LNCaP clone FGC (cell line): ENCODE measurements at places on chromosomes 7 and 10.
A peak's percentile ranks its signal among the peaks of the same experiment; 100 is the strongest.

DNA sequence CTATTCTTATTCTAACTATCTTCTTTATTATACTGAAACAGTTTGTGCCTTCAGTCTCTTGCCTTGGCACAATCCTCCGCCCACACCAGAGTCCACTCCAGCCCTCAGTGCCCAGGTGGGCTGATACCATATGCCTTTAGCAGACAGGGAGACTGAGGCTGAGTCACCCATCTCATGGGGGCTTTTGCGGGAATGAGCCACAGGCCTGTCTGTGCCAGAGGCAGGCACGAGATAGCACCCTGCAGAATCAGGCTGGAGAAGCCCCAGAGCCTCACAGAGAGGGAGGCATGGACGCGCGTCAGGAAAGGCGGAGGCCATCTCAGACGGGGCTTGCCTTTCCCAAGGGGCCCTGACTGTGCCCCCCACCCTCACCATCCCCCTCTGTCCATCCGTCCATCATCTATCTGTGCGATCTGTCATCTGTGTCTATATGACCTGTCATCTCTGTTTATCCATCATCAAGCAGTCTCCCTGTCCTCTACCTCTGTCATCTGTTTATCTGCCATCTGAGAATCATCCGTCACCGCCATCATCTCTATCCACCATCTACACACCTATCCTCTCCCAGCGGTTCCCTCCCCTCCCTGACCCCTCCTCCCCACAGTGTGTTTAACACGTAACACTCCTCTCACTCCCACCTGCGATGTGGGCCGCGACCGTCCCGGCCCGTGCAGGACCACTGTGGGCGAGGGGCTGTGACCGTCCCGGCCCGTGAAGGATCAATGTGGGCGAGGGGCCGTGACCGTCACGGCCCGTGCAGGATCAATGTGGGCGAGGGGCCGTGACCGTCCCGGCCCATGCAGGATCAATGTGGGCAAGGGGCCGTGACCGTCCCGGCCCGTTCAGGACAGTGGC lies 7.3 kb upstream of the ADAP1 start:
- no peak for DNase-seq

DNA sequence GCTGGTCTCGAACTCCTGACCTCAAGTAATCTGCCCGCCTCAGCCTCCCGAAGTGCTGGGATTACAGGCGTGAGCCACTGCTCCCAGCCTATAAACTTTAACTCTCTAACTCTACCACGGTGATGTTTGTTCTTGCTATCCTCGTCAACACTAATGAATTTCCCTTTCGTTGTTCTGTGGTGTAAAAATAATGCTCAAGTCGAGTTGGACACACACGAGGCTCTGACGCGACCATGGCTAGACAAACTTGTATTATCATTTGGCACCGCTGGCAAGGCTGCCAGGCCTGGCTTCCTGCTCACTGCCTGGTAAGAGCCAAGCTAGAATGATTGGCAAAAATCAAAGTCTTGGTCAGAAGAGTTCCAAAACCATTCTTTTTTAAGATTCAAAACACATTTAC lies 167.0 kb upstream of the KLF6 start:
- no peak for DNase-seq

DNA sequence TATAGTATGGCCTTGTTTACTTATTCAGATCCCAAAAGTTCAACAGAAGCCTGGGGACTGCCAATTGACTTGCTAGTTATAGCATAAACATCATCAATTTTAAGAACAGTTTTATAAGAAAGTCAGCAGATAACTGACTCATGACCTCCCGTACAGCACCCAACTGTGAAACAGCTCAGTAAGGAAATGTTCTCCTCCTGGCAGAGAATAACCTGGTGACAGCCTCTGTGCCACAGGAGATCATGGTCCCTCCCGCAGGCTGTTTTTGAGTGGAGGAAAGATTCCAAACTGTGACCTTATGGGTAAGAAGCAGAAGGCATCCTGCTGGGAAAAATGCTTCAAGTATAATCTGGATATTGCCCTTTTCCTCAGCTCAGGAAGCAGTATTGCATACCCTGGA lies 182.5 kb downstream of the SEMA3D start:
- no peak for DNase-seq

GRCh38 chr10:106958589-106959361 lies 205.7 kb downstream of the SORCS1 start:
- no peak for DNase-seq

GRCh38 chr7:137446025-137446424 lies 102.5 kb upstream of the PTN start:
- no peak for DNase-seq

- DNase-seq: no peak
Observed at GRCh38 chr10:123795846-123796590, 95.6 kb downstream of the CPXM2 start.

DNA sequence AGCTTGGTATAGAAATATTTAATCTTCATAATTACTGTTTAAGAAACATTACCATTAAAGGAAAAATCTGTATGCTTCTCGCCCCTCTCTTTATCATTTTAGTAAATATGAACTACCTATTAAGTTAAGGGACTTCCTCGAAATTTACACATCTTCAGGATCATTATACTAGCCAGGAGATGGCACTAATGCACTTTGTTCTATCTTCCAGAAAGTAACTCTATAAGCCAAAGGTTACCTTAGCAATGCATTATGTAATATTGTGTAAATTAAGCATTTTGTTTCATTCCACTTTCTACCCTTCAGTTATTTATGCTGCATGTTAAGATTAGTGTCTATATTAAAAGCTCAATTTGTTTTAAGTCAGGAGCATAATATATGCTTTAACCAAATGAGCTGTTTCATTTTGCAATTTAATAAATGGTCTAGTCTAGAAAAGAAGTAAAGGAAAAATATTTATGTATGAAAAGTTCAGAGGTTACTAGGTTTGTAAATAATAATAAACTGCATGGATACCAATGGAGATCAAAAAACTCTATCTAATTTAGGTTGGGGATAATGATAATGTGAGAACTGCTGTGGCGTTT lies 128.5 kb downstream of the ANKRD7 start:
- DNase-seq: peak; percentile 46

DNA sequence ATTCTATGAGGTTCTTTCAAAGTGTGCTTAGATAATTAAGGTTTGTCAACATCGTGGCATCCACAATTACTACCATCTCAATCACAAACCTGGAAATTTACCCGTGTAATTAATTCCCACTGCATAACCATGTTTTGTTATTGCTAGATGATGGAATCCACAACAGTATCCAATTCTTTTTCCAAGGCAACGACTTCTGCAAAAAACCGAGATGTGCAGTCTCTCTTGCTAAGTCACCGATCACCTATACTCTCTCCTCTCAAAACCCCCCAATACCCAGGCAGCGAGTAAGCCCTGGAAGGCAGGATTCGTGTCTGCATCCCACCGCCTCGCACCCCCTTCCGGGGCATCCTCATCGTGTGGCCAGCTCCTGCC lies 678 bp upstream of the EIF4H start:
- DNase-seq: no peak

DNA sequence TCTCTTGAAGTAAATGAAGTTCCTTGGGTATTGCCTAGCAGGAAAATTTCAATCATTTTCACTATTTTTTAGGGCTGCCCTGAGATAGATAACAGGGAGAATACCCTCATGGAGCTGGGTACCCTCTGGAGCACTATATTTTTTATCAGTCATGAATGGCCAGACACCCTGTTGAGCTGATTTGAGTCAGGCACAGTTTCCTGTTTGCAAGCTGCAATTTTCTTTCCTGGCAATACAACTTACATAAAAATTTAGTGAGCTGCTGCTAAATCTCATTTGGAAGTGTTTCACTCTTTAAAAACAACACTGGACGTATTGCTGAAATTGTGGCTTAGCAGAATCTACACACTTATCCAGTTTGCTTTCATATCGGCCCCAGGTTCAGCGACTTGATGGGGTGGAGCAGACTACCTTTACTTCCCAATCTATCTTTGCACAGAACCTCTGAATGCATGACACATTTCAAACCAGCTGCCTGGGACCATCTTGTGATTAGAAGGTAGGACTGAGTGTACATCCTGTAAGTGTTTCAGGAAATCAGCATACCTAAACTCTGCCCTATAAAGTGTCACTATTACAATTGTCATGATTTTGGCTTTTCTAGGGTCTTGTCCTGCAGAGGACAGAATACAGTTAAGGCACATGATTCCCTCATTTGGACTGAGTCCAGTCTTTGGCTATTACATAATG lies 125.7 kb upstream of the FAM3C start:
- DNase-seq: no peak

DNA sequence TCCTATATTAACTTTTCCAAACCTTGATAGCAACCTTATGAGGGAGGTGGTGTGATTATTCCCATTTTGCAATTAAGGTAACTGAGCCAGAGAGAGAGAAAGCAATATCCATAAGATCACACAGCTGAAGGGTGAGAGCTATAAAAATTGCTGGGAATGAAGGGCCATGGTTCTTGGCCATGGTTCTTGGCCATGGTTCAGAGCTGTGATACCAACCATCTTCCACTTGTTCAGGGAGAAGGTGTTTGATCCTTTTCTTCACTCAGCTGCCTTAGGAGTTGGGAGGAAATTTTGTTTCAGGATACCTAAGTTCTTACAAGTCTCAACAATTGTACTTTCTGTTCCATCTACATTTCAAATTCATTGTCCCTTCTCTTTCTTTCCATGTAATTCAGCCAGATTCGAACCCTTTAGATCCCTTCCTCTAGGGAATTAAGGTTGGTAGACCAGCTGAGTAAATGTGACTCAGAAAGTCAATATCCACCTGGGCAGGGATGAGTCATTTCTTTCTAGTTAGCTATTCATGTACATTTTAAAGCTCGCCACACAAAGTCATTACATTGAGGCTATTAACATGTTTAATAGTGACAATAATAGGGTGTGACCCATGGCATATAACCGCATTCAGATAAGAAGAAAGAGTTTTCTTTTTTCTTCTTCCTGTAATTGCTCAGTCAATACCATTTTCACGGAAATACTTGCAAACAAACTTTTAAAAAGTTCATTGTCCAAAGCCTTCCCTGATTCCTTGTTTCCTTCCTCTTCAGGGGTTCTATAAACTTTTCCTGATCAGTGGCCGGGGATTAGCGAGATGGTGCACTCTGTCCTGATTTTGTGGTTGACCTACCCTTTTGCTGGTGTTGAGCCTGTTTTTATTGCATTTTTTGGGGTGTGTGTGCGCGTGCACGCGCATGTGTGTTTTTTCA lies 143.4 kb downstream of the TCF7L2 start:
- peak; percentile 70 for DNase-seq

DNA sequence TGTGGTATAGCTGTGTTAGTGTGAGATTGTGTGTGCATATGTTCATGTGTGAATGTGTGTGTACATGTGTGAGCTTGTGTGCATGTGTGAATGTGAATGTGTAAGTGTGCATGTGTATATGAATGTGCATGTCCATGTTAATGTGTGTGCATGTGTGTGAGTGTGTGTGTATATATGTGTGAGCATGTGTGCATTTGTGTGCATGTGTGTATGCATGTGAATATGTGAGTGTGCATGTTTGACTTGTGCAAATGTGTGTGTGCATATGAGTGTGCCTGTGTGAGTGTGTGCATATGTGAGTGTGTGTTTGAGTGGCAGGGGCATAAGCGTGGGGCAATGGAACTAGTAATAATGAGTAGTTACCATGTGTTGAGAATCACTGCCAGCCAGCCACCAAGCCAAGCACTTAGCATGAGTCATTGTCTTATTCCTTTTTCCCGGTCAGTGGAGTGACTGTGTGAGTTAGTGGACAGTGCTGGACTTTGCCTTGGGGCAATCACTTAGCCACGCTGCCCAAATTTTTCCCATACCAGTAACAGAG lies 46.3 kb upstream of the SHH start:
- DNase-seq: no peak

GRCh38 chr7:2299131-2299829 lies 15.0 kb downstream of the SNX8 start:
- DNase-seq: no peak
